T1000 (cell line): ENCODE measurements at places on chromosomes 4 and X.
A peak's percentile ranks its signal among the peaks of the same experiment; 100 is the strongest.

GRCh38 chrX:45232139-45232538 lies 31.5 kb upstream of the DIPK2B start:
- no peak for DNase-seq

GRCh38 chr4:35739308-35739707 lies 505.0 kb downstream of the ARAP2 start:
- no peak for DNase-seq

DNA sequence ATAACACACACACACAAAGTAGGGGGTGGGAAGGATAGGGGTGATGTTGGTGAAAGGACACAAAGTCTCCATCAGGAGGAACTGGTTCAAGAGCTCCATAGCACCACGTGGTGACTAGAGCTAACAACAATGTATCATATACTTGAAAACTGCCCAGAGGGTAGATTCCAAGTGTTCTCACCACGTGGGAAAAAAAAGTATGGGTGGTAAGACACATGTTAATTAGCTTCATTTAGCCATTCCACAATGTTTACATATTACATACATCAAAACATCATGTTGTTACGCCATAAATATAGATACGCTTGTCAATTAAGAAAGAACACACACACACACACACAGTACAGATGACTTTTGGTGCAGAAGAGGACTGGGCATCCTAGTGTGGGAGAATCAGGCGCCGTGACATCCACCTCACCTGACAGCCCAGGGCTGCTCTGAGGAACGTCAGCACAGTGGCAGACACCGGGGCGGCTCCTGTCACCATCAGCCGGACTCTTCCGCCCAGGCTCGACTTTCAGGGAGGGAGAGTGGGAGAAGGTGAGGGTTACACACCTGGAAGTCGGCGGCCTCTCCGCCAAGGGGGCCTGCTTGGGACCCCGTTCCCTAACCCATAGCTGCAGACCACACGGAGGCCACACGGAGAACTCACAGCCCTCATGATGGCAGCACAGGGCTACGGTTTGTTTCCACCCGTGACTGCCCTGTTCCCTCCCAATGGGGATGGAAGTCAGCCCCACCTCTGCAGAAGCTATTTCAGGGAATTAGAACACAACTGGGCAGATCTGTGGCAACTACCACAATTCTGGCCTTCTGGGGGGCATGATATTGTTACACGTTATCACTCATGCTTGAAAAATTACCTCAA lies 31.8 kb upstream of the CENPU start:
- DNase-seq = no peak

- no peak for DNase-seq
Measured at GRCh38 chr4:21469438-21470300, 478.9 kb downstream of the KCNIP4 start.

GRCh38 chrX:73922856-73923455 lies 360.0 kb downstream of the CHIC1 start:
- no peak for DNase-seq

DNA sequence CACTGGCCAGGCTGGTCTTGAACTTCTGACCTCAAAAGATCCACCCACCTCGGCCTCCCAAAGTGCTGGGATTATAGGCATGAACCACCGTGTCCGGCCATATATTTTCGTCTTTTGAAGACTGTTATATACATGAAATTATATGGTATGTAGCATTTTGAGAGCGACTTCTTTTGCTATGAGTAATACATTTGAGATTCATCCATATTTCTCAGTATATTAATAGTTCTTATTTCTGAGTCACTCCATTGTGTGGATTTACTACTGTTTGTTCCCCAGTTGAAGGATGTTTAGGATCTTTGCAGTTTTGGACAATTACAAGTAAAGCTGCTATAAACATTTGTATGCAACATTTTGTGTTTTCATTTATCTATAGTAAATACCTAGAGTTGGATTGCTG lies 34.9 kb downstream of the GNL3L start:
- DNase-seq = no peak

- DNase-seq = no peak
Measured at GRCh38 chr4:3716631-3717235, 49.5 kb upstream of the ADRA2C start.

- DNase-seq = no peak
Measured at GRCh38 chrX:103002576-103002975, 61.4 kb downstream of the BEX1 start.

DNA sequence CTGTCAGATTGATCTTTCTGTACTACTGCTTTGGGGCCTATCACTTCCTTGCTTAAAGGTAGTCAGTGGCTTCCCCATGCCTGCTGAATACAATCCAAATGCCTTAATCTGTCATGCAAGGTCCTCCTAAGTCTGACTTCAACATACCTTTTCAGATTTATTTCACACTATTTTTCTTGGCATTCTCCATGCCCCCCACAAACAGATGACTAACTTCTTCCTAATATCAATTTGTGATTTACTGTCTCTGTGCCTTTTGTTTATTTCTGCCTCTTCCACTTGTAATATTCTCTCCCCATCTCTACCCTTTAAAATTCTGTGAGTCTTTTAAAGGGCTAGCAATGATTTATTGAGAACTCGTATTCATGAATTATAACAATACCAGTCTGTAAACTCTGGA lies 41.8 kb downstream of the OCRL start:
- DNase-seq = no peak

DNA sequence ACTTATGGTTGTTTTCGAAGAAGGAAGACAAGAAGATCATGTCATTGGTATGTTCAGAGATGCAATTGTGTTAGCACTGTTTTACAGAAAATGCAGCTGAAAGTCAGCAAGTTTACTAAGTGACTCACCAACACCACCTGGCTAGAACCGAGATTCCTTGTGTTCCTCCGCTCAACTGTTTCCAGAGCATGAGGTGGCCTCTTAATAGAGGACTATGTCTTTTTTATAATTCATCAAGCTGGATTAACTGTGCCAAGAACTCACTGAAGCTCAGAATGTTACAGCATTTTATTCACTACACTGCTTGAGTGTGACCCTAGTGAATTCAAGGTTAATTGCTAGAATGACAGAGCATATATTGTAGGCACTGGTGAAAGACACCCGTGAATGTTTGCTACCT lies 1573.5 kb upstream of the TENM3 start:
- DNase-seq = no peak

- DNase-seq = no peak
Measured at GRCh38 chr4:156929386-156930105, 42.1 kb downstream of the PDGFC start.

DNA sequence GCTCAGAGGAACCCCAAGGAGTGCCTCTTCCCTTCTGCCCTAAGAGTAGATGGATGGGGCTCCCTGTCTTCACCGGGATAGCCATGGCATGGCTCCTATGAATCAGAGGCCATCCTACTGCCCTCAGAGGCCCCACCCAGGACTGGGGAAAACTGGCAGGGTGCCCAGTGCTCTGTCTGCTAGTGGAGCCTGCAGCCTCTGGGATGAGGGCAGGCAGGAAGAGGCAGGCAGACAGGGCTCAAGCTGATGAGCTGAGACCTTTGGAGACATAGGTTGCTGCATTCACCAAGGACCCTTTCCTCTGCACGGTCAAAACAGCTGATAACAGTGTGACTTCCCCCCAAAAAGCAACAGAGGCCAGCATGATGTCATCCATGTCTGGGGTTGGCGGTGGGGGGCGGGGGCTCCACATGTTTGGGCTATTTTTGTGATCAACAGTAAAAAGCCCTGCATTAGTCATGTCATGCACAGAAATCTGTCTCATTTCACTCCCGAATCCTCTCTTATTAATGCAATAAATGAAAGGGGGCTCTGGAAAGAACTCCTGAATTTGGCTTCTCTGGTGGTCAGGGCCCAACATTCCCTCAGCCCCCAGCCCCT lies 207.6 kb upstream of the MAMLD1 start:
- DNase-seq = peak; percentile 33

DNA sequence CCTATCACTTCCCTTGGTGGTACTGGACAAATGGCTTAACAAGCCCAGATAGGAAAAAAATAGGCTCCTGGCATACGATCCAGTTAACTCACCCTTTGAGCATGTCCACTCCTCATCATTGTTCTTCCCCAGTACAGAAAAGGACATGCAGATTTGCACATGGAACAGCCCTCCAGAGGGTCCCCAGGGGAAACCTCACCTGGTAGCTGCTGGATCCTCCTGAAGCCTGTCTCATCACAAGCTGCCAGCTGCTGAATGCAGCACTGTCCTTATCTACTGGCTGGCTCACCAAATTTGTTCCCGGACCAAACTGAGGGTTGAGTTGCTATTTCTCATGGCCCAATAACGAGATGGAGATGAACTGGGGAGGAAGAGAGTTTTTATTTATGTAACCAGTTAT lies 49.4 kb downstream of the SERTM2 start:
- no peak for DNase-seq

DNA sequence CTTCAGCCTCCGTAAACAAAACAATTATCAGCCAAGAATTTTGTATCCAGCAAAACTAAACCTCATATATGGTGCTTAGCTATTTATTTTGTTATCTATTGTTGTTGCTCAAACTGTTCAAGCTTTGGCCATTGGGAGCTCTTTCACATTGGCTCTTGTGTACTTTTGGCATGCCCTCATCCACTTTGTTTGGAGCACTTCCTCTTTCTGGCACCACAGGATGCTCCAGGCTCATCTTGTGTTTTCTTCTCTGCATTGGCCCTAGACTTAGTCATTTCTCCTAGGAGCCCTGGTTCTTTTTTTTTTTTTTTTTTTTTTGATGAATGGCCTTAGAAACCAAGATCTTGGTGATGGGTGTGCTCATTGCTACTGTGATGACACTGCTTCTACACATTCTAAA lies 74.5 kb downstream of the DIPK2B start:
- DNase-seq = no peak

DNA sequence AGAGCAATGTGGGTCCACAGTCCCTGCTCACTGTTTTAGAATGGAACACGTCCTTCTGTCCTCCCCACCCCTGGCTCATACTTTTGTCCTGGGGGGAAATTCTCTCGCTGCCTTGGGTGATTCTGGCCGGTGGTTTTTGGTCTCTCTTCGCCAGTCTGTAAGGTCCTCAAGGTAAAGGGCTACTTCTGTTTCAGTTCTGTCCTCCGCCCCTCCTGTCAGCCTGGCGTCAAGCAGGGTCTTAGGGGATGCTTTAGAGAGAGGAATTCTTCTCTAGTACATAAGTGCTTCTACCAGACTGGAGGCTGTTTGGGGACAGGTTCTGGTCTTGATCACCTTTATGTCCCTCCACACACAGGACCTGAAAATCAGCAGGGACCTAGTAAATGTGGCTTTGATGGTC lies 617 bp upstream of the MRFAP1L1 start:
- no peak for DNase-seq

- DNase-seq = peak; percentile 37
Measured at GRCh38 chr4:54687887-54688841, 30.4 kb downstream of the KIT start.

DNA sequence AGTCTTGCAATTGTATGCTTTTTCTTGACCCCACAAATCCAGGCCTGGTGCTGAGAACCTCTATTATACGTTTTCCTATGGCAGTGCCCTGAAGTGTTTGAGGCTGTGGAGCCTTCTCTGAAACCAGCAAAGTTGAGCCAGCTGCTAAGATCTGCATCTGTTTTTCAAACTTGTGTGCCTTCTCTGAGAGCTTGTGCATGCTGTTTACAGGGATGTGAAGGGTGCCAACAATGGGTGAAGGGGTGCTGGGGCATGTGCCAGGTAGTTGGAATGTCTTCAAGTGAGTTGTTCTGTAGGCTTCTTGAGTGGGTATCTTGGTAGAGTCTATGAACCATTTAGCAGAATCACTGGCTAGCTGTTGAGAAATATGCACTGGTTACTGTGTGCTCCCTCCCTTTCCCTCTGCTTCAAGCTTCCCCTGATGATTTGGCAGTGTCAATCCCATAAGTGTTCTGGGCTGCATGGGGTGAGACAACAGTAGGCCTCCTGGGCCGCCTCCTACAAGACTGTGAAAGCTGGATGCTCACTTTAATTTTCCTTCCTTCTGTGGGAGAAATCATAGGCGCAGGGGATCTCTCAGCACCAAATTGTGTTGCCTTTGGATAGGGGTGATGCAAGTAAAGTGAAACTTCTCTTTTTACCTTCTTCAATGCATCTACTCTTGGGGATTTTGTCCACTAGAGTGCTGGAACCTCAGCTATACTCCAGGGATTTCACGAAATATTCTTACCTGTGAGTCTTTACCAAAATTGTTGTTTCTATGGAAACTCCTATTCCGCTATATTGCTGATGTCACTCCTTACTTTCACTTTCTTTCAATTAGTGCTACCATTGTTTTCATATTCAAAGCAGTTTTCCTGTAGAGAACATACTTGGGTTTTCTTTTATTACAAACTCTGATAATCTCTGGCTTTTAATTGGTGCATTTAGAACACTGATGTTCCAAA lies 30.0 kb downstream of the ITM2A start:
- no peak for DNase-seq

DNA sequence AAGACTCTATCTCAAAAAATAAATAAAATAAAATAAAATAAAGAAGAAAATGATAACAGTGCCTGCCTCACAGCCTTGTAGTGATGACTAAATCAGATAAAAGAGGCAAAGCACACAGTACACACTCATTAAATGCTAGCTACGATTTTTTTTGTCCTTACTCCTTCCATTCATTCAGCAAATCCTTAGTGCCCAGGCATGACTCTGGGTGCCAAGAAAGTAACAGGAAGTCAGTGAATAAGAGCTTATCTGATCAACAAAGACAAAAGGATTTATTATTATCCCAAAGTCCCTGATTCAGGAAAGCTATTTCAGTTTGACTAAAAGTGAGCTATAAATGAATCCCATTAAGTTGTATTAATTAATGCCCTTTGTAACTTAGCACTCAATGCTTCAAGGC lies 92.7 kb downstream of the SH3KBP1 start:
- DNase-seq = no peak

DNA sequence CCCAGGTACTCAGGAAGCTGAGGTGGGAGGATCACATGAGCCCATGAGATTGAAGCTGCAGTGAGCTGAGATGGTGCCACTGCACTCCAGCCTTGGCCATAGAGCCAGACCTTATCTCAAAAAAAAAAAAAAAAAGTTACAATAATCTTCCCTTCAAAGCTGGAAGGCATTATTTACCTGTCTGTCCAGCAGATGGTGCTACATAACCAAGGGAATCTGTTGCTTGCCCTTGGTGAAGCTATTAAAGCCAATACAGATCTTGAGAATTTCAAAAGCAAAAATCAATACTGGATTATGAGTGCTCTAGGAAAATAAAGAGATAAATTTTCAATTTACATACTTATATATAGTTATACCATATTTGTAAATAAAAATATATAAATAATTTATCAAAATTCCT lies 25.9 kb downstream of the PKD2 start:
- DNase-seq = peak; percentile 18

DNA sequence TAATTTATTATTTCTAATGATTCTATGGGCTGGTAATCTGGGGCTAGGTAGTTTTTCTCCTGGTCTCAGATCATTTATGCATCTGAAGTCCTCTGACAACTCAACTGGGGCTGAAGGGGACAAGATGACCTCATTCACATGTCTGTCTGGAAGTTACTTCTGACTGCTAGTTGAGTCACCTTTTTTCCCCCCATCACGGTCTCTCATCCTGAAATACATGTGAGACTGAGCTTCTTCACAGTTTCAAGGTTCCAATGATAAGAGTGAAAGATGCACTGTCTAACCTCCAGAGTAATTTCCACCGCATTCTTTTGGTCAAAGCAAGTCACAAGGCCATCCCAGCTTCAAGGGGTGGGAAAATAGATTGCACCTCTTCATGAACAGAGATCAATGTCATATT lies 356.7 kb upstream of the RPS6KA3 start:
- no peak for DNase-seq

GRCh38 chr4:126807132-126807531 lies 825.6 kb upstream of the INTU start:
- no peak for DNase-seq

- no peak for DNase-seq
Measured at GRCh38 chrX:23478561-23478960, 143.9 kb downstream of the PTCHD1 start.

GRCh38 chrX:53316860-53317237 lies 35.5 kb upstream of the IQSEC2 start:
- no peak for DNase-seq
